ENCODE measurements at places on chromosomes 1 and 21.

- no peak for DNase-seq
These were observed 73.7 kb downstream of the LRRC8C start for GRCh38 chr1:89706700-89707012.

DNA sequence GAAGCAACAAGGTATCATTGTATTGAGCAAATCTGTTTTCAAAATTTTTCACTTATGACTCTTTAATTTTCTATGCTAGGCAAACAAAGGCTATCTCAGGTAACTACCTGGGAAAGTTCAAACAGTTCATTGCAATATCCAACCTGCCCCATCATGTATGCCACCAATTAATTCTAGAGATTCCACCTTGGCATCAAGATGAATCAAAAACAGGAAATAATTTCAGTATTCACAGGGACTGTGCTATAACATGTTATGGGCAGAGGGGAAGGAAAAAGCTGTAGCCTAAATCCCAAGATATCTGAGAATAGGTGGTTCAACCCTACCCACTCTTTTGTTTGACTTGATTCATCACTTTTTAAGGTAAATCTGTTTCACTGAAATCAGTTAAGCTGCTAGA, 67.5 kb upstream of the SH3GLB1 start:
- no peak for DNase-seq

GRCh38 chr1:95232646-95233318, 1.2 kb upstream of the RWDD3 start:
- DNase-seq: no peak

DNA sequence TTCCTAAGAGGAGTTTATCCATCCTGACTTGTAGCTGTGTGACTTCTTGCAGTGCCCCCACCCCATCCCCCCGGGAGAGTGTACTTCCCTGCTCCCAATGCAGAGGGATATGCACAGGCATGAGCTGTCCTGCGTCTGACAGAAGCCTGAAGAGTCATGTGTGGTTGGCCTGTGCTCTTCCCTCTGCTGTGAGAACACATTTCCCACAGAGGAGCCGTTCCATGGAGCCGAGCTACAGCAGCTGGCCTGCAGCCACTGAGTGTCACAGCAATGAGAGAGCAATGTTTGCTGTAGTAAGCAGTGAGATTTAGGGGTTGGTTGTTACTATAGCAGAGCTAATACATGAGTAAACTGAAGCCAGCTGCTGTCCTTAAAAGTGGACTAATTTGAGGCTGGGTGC, 22.0 kb downstream of the PARS2 start:
- DNase-seq: no peak

DNA sequence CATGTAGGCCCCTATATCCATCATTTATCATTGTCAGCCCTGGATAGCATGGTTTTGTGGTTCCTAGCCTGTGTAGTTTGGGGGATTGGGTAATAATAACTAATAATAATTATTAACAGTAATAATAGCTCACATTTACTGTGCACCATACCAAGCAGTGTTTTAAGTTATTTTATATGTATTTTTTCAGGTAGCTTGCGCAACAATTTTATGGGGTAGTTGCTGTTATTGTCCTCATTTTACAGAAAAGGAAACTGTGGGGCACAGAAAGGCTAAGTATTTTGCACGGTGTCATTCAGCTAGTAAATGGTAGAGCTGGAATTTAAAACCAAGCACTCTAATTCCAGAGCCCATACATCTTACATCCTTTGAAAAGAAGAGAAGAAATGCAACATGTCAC, 179.8 kb downstream of the HS2ST1 start:
- no peak for DNase-seq

GRCh38 chr21:27026501-27026900, 59.6 kb upstream of the ADAMTS5 start:
- DNase-seq: no peak

- DNase-seq: no peak
These were observed 17.9 kb downstream of the CLDN14 start for GRCh38 chr21:36461918-36462486.

DNA sequence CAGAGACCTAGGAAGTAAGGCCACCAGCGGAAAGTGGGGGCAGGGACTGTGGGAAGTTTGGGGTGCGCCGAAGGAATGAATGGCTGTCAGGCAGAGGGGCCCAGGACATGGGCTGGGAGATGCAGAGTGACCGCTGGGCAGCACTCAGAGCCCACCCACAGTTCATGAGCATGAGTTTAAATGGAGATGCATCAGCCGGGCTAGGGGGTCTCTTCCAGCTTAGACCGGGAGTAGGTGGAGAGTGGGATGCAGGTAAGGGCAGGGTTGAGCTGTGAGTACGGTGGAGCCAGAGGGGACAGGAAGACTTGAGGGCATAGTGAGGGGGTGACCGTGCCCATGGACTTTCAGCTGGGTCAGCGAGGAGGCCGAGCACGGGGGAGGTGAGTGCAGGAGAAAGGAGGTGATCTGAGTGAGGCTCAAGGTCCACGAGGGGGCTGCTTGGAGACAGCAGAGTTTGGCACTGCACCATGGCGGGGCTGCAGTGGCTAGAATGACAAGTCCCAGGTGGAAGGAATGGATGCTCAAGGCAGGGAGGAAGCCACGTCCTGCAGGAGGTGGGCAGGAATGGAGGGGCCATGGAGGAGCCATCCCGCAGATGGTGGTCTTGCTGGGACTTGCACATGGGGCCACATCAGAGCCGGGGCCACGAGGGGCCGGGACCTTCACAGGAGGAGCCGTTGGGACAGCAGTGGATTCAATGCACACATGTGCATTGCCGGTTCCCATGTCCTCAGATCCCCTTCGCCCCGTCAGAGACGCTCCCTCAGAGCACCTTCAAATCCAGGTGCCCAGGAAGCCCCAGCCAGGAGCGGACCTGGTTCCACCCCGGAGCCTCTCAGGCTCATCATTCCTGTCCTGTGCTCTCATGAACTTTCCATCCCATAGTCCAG, 34.9 kb downstream of the UBASH3A start:
- DNase-seq: no peak

- DNase-seq: no peak
These were observed 82.8 kb downstream of the TRIM33 start for GRCh38 chr1:114428083-114428754.

DNA sequence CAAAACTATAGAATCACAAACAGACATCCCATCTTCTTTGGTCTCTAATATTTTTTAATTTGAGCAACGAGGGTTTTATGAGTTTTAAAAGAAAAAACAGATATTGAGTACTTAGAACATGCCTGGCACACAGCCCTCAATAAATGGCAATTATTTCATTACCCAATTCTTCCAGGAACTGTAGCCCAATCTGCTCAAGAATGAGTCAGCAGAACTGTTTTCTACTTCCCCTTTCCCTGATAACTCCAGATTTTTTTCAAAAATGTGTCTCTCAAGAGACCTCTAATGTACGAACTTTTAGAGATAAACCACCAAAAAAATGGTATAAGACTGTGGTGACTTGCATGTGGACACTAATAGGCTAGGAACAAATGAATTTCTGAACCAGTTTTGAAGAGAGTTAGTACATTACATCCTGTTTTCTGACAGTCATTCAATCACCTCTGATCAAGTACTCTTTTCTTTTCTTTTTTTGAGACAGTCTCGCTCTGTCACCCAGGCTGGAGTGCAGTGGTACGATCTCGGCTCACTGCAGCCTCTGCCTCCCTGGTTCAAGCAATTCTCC, 11.5 kb downstream of the ABL2 start:
- no peak for DNase-seq

- peak; percentile 33 for DNase-seq
These were observed 20.8 kb upstream of the ETV3 start for GRCh38 chr1:157158967-157159366.

GRCh38 chr1:151393583-151393982, 5.8 kb upstream of the PSMB4 start:
- no peak for DNase-seq

DNA sequence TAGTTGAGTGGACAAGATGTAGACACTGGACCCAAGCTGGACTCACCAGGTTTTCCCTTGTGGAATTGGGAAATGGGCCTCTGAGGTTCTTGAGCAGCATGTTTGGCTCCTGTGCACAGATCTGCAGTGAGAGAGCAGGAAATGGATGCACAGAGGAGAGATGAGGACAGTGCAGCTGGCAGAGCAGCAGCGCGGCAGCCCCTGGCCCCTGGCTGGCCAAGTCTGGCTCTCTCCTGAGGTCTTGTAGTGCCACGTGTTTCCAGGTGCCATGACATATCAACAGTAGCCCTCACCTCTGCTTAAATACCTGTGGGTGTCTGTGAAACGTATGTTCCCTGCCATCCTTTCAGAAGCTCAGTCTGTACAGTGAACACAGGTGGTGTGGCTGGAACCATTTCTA, 19.2 kb upstream of the BCL10 start:
- DNase-seq: no peak

Measured in neural progenitor cell (in vitro differentiated cells).